Activated CD4-positive, alpha-beta T cell treated with anti-CD3 and anti-CD28 coated beads for 36 hours (primary cell): ENCODE measurements at places on chromosomes 7 and 10. TPM values are rescaled to one million over a fixed set of nuclear protein-coding genes. Genes with fewer than 3 reads are reported as not detected.

TRRAP gene
- total RNA-seq: 51.7 TPM

HOXA2 gene
- not detected for total RNA-seq

C10orf71 gene
- not detected for total RNA-seq

ODAD2 gene
- total RNA-seq: 0.23 TPM

SLIT1 gene
- total RNA-seq: 1.4 TPM

CHN2 gene
- 0.25 TPM for total RNA-seq

UTF1 gene
- not detected for total RNA-seq

TEX47 gene
- not detected for total RNA-seq

CHST15 gene
- total RNA-seq: 0.40 TPM

YWHAG gene
- 144 TPM for total RNA-seq

TWIST1 gene
- 1.2 TPM for total RNA-seq

CFAP70 gene
- 0.71 TPM for total RNA-seq

SNX10 gene
- 28.1 TPM for total RNA-seq

PRSS2 gene
- total RNA-seq: not detected

FGL2 gene
- total RNA-seq: 0.16 TPM

DUSP5 gene
- total RNA-seq: 70.7 TPM

C7orf33 gene
- not detected for total RNA-seq

LDB3 gene
- total RNA-seq: 0.09 TPM

ANTXRL gene
- not detected for total RNA-seq

RAPGEF5 gene
- 1.5 TPM for total RNA-seq

HOXA11 gene
- not detected for total RNA-seq

ARHGAP22 gene
- 0.47 TPM for total RNA-seq

CSTF2T gene
- total RNA-seq: 24.5 TPM

NUTM2A gene
- total RNA-seq: 0.64 TPM

AMPH gene
- not detected for total RNA-seq

DMBT1 gene
- total RNA-seq: not detected

ZNF488 gene
- 0.75 TPM for total RNA-seq

LRIT1 gene
- not detected for total RNA-seq

HGF gene
- not detected for total RNA-seq
